Activated T-cell treated with anti-CD3 and anti-CD28 coated beads for 1 hour (primary cell): ENCODE measurements at places on chromosomes 12 and 14.
A peak's percentile ranks its signal among the peaks of the same experiment; 100 is the strongest.

DNA sequence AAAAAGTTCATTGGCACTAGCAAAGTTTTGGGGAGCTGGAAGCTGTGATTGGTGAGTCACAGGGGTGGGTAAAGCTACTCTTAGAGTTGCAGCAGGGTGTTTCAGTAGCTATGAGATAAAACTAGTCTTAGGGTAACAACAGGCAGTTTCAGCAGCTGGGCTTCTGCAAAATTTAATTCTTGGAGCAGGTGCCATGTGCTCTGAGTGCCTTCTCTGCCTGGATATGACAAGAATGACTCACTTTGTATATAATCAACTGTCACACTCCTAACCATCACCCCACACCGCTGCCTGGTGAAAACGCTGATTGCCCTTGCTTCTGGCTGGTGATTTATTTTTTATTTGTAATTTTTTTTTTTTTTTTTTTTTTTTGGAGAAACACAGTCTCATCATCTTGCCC is 10.5 kb upstream of the PLBD2 start:
- DNase-seq = no peak

GRCh38 chr14:93105362-93105761 is 10.4 kb downstream of the ITPK1 start:
- no peak for DNase-seq

DNA sequence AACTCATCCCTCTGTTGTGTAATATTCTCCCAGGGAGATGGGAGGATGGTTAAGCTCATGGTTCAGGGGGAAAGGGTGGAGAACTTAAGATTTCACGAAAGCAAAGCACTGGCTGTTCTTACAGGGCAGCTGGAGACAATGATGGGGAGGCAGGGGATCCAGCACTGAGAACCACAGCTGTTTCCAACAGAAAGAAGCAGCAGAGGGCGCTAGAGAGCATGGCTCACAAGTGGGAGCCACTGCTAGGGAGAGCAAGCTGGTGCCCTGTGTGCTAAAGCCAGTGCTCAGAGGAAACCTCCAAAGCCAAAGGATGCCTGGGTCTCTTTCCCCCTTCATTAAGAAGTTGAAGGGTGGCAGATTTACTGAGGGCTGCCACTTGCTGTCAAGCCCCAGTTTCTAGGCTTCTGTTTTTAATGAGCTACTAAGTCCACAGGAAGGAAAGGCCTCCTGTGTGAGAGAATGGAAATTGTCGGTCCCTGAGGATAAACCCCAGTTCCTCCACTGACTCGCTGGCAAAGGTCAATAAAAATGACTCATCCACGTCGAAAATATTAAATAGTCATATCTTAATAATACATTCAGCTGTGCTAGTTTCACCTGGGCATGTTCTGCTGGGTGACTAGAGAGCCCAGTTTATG is 199.7 kb downstream of the ANO2 start:
- DNase-seq = peak; percentile 17

DNA sequence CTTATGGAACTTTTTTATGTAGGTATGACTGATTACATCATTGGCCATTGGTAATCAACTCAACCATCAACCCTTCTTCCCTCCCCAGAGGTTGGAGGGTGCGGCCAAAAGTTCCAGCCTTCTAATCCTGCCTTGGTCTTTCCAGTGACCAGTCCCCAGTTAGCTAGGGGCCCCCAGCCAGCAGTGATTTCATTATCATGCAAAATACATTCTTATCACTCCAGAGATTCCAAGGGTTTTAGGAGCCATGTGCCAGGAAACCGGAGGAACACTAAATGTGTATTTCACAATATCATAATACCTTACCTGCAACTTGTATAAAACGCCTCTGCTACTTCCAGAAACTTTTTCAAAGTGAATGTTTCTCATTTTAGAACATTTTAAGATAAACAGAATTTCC is 181.5 kb upstream of the PELI2 start:
- no peak for DNase-seq

GRCh38 chr14:55238019-55238680 is 33.1 kb upstream of the FBXO34 start:
- no peak for DNase-seq

- no peak for DNase-seq
Observed at GRCh38 chr12:58980768-58981167, 60.5 kb upstream of the LRIG3 start.

DNA sequence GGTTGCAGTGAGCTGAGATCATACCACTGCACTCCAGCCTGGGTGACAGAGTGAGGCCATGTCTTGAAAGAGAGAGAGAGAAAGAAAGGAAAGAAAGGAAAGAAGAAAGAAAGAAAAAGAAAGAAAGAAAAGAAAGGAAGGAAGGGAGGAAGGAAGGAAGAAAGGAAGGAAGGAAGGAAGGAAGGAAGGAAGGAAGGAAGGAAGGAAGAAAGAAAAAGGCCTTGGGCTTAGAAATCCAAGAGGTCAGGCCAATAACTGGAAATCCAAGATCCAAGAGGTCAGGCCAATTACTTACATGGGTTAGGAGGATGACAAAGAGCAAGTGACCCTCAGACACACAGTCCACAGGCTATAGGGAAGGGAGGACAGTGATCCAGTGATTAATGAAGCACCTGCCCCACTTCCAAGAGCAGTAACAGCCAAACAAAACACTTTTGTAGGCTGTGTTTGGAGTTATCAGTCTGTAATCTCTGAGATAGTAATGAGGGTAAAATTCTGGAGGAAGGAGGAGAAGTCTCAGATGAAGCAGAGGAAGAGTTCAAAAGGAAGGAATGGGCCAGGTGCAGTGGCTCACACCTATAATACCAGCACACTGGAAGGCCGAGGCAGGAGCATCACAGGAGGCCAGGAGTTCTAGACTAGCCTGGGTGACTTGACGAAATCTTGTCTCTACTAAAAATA is 32.2 kb upstream of the SPTLC2 start:
- DNase-seq = no peak

- DNase-seq = no peak
Observed at GRCh38 chr14:68225321-68225720, 405.7 kb downstream of the RAD51B start.

GRCh38 chr14:102994689-102995088 is 62.7 kb downstream of the CDC42BPB start:
- no peak for DNase-seq

DNA sequence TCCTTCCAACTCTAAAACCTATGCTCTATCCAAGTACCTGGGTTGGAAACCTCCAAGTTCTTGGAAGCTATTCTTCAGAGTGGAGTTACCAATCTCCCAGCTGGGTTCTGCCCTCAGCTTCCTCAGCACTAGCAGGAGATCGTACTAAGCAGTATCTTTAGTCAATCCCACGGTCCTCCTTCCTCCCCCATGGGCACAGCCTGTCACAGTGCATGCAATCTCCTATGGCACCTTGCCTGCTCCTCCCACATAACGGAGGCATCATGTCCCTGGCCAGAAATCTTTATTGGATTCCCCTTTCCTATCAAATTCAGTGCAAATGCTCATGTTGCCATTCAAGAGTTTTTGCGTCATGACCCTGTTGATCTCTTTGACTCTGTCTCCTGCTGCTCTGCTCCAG is 5.4 kb upstream of the LPAR5 start:
- DNase-seq = no peak

- no peak for DNase-seq
Observed at GRCh38 chr12:92020983-92021665, 124.5 kb downstream of the BTG1 start.

GRCh38 chr12:100173111-100173510 is 27.5 kb upstream of the ACTR6 start:
- no peak for DNase-seq

- DNase-seq = no peak
Observed at GRCh38 chr12:53775478-53776145, 23.8 kb upstream of the CISTR start.

GRCh38 chr14:72903716-72904115 is 9.8 kb upstream of the DPF3 start:
- DNase-seq = no peak

GRCh38 chr12:132308853-132309595 is 20.4 kb downstream of the GALNT9 start:
- no peak for DNase-seq

DNA sequence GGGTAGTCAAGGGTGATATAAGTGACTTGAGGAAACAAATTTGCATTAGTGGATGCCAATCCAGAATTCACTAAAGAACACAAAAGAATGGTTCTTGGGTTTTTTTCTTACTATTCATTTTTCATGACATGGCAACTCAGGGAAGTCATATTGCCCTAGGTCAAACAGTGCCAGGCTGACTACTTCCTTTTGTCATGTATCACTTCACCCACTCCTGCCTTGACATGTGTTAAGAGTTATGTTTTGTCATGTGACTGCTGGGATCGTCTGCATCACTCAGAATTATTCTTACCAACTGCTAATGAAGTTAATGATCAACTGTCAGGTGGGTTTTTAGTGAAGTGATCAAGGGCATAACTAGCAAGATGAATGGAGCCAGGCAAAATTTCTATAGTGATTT is 74.2 kb downstream of the PRORP start:
- DNase-seq = no peak

- no peak for DNase-seq
Observed at GRCh38 chr14:69675245-69675583, 63.8 kb downstream of the SUSD6 start.

- DNase-seq = no peak
Observed at GRCh38 chr12:44021471-44021971, 185.6 kb downstream of the TMEM117 start.
